ENCODE measurements at places on chromosomes 2 and 18. TPM values are rescaled to one million over a fixed set of nuclear protein-coding genes. Genes with fewer than 3 reads are reported as not detected.

SERPINB2 gene
- 33.7 TPM for total RNA-seq

ICA1L gene
- total RNA-seq, result 3.6 TPM

SPP2 gene
- not detected for total RNA-seq

PAX3 gene
- total RNA-seq, result not detected

MRO gene
- not detected for total RNA-seq

Measured in glomerular endothelial cell (primary cell).